Osteocyte (in vitro differentiated cells): ENCODE measurements at places on chromosomes 5 and 9. TPM values are rescaled to one million over a fixed set of nuclear protein-coding genes. Genes with fewer than 3 reads are reported as not detected.

The CCDC171 gene
- total RNA-seq, result 4.5 and 5.4 TPM in 2 replicates

The SLIT3 gene
- 31.8 and 40.2 TPM in 2 replicates for total RNA-seq

The CORO2A gene
- total RNA-seq, result 1.6 and 1.8 TPM in 2 replicates

The PTGDS gene
- 123 and 129 TPM in 2 replicates for total RNA-seq

DNA sequence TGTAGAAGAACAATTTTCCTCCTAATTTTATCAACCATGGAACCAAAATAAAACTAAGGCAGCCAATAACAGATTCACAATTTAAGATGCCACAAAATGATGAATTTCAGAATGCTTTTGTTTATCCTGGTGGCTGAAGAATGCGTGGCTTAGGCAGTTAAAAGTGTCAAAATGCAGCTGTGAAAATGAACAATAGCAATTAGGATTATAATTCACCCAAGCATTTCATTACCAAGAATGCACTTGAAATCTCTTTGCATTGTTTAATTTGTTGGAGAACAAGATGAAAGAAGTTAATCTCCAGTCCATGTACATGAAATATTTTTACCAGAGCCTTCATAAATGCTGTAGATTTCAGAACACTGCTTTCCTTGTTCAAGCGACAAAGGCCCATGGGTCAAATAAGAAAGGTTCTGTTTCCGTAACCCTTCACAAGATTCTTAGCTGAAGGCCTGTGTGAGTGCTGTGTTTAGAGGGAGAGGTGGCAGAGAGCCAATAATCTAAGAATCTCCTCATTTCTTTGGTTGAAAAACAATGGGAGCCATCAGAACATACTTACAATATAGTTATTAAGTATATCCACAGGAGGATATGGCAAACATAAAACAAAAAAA is 39.3 kb downstream of the CLINT1 start:
- no peak overlapping the region for H3K4me3 ChIP-seq
- no peaks in the 10 kb centered on the region for H3K27me3 ChIP-seq
- DNase-seq, result no peak
- H3K27ac ChIP-seq, result peak overlapping the region; percentile 81
- peaks cover 49% of the 10 kb centered on the region for H3K4me1 ChIP-seq
- no peaks in the 10 kb centered on the region for H3K36me3 ChIP-seq

- DNase-seq, result no peak
- H3K27me3 ChIP-seq, result no peaks in the 10 kb centered on the region
- no peak overlapping the region for H3K4me3 ChIP-seq
- H3K4me1 ChIP-seq, result peaks cover 66% of the 10 kb centered on the region
- no peaks in the 10 kb centered on the region for H3K36me3 ChIP-seq
These were observed 5.1 kb downstream of the ZNF462 start for GRCh38 chr9:106868087-106868486.

DNA sequence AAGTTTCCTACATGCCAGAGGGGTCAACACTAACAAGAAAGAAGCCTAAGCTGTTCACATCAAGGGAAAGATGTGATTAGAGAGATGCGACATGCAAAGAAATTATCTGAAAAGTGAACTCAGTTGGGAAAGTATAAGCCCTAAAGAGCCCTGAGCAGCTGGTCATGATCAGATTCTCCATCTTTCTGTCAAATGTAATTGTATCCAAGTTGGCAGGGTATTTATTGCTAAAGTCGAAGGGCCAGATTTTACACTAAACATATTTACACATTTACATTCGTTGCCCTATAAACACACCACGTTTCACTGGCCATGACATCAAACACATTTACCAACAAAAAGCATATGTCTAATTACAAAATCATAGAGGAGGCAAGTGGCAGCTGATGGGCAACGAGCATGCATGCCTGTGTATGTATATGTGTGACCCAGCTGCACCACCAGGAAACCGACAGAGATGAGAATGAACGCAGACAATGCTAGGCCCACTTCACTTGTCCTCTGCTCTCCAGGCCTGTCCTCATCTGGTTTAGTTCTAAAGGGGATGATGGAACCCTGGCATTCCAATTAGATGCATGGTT is 6.3 kb downstream of the FOXD1 start:
- no peak for DNase-seq
- no peak overlapping the region for H3K4me3 ChIP-seq
- peaks cover 6% of the 10 kb centered on the region for H3K27me3 ChIP-seq
- H3K36me3 ChIP-seq, result peaks cover 39% of the 10 kb centered on the region

GRCh38 chr9:73093740-73094379 is 57.8 kb upstream of the ANXA1 start:
- no peaks in the 10 kb centered on the region for H3K36me3 ChIP-seq
- peaks cover 6% of the 10 kb centered on the region for H3K4me1 ChIP-seq
- peaks cover 11% of the 10 kb centered on the region for H3K27me3 ChIP-seq
- H3K4me3 ChIP-seq, result no peak overlapping the region
- no peak overlapping the region for H3K27ac ChIP-seq

DNA sequence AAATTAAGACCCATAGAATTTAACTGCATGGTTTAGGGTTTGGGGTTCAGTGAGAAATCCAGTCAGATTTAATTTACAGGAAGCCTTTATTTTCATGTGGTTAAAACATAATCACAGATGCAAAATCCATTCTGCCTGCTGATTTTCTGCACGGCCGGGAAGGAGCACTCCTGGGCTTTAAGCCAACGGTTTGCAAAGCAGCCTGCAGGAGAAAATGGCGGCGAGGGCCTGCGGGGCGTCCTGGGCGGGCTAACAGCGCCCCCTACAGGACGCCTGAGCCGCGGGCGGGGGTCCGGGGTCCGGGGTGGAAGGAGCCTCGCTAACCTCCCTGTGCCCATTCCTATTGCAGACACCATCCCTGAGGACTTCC is 47.6 kb downstream of the THBS4 start:
- H3K27me3 ChIP-seq, result peaks cover 17% of the 10 kb centered on the region
- H3K4me1 ChIP-seq, result peaks cover 2% of the 10 kb centered on the region

DNA sequence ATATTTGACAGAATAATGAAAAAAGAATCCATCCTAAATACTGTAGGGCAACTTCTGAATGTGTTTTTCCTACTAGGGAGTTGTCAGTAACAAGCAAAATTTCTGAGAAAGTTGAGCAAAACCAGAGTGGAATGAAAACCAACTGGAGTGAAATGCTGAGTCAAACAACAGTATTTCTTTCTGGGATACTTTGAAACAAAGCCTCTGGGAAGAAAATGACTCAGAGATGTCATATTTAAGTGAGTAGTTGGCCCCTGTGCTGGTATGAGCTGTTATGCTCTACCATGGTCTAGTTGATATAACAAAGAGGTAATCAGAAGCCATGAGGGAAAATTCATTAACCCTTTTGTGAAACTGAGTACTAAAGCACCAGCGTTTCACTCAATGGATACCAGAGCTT is 372.1 kb upstream of the C9orf72 start:
- no peak overlapping the region for H3K4me3 ChIP-seq
- H3K4me1 ChIP-seq, result no peaks in the 10 kb centered on the region
- H3K36me3 ChIP-seq, result no peaks in the 10 kb centered on the region
- DNase-seq, result no peak
- no peak overlapping the region for H3K27ac ChIP-seq

GRCh38 chr9:14092344-14092743 is 221.6 kb downstream of the NFIB start:
- no peaks in the 10 kb centered on the region for H3K27me3 ChIP-seq
- no peak overlapping the region for H3K27ac ChIP-seq
- no peak for DNase-seq
- no peak overlapping the region for H3K4me3 ChIP-seq

- peaks cover 3% of the 10 kb centered on the region for H3K36me3 ChIP-seq
- no peak overlapping the region for H3K4me3 ChIP-seq
- H3K27me3 ChIP-seq, result peaks cover 18% of the 10 kb centered on the region
- DNase-seq, result no peak
- no peaks in the 10 kb centered on the region for H3K4me1 ChIP-seq
These were observed 18.3 kb upstream of the RXRA start for GRCh38 chr9:134307674-134308638.

DNA sequence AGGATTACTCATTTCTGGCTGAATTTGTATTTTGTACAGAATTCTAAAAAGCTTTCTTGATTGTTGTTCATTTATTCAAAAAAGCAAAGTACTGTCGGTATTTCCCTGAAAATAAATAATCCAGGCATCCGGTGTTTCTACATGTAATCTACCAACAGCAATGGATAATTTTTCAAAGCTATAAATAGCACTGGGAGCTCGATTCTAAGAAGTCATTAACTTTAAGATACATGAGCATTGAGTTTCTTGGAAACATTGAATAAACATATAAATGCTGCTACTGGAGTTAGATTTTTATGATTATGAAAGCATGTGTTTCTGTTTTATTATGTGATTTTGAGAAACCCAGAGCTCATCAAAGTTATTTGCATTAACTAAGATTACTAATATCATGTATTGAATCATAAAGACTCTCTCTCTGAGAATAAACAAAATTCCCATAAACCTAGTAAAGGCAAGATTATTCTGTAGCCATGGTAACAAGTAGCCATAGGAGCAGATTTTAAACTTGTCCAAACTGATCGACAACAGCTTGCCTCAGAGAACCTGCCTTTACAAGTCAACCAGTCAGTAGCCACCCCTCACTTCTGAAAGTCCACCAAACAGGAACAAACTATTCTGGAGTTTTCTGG is 197.0 kb downstream of the DRD1 start:
- DNase-seq, result no peak
- no peaks in the 10 kb centered on the region for H3K4me1 ChIP-seq
- H3K27ac ChIP-seq, result peak overlapping the region; percentile 16
- H3K36me3 ChIP-seq, result no peaks in the 10 kb centered on the region
- no peak overlapping the region for H3K4me3 ChIP-seq

GRCh38 chr5:150227606-150228273 is 37.9 kb downstream of the SLC6A7 start:
- peaks cover 8% of the 10 kb centered on the region for H3K4me1 ChIP-seq
- no peaks in the 10 kb centered on the region for H3K36me3 ChIP-seq
- no peaks in the 10 kb centered on the region for H3K27me3 ChIP-seq
- H3K27ac ChIP-seq, result no peak overlapping the region
- DNase-seq, result no peak
- H3K4me3 ChIP-seq, result no peak overlapping the region

- no peaks in the 10 kb centered on the region for H3K27me3 ChIP-seq
- no peak overlapping the region for H3K27ac ChIP-seq
- no peak overlapping the region for H3K4me3 ChIP-seq
- H3K36me3 ChIP-seq, result peaks cover 2% of the 10 kb centered on the region
- DNase-seq, result no peak
These were observed 53.5 kb downstream of the GRIA1 start for GRCh38 chr5:153543959-153544470.

- H3K27me3 ChIP-seq, result no peaks in the 10 kb centered on the region
- no peak overlapping the region for H3K27ac ChIP-seq
- H3K4me1 ChIP-seq, result no peaks in the 10 kb centered on the region
- no peak overlapping the region for H3K4me3 ChIP-seq
These were observed 34.4 kb upstream of the PIK3R1 start for GRCh38 chr5:68181039-68181599.

GRCh38 chr5:179241175-179241574 is 104.1 kb downstream of the ADAMTS2 start:
- no peaks in the 10 kb centered on the region for H3K27me3 ChIP-seq
- no peaks in the 10 kb centered on the region for H3K4me1 ChIP-seq
- no peak overlapping the region for H3K27ac ChIP-seq
- DNase-seq, result no peak
- H3K36me3 ChIP-seq, result no peaks in the 10 kb centered on the region
